ENCODE measurements at places on chromosomes 1 and 21.

GRCh38 chr1:7538033-7538432 lies 233.1 kb upstream of the VAMP3 start:
- no peak for DNase-seq

- no peak for DNase-seq
These were observed 25.9 kb upstream of the MFSD2A start for GRCh38 chr1:39928809-39929587.

GRCh38 chr1:77446841-77447555 lies 165.2 kb downstream of the AK5 start:
- DNase-seq: no peak

GRCh38 chr1:151839457-151840403 lies at the start of gene C2CD4D:
TSS of gene C2CD4D (minus strand) at chr1:151839820. CDS start at chr1:151838989, 831 bp downstream.
- no peak for DNase-seq

DNA sequence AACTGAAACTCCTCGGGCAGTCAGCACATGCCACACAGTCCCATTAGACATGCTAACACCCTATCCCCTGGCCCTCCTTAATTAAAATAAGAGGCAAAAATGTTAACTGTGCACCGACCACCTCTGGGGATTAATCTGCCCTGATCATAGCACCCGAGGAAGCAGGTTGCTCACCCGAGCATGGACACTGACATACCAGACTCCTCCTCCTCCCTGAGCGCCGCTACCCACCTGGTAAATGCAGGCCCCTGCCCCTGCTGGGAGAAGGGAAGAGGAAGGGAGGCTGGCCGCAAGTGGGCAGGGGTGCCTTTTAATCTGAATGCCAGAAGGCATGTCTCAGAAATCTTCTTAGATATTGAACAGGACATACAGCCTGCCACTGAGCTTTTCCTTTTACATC lies 360.9 kb downstream of the RRAGC start:
- no peak for DNase-seq

DNA sequence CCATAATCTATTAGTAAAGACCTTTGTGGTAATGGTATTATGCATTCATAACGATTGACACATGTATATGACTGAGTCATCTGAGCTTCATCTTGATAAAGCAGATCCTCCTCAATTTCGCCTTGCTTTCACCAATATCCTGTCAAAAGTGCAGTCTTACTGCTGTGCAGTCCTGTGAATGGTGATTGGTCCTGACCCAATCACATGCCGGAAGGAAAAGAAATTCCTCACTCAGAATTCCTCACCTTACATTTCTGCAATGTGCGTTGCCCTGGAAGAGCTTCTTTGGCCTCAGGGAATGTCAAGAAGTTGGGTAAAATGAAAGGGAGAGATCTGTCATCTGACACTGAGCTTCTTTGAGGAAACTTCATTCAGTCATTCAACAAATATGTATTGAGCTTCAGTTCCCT lies 121.0 kb upstream of the TSPAN2 start:
- DNase-seq: no peak

- no peak for DNase-seq
These were observed 124.9 kb downstream of the KCNK1 start for GRCh38 chr1:233738850-233739249.

DNA sequence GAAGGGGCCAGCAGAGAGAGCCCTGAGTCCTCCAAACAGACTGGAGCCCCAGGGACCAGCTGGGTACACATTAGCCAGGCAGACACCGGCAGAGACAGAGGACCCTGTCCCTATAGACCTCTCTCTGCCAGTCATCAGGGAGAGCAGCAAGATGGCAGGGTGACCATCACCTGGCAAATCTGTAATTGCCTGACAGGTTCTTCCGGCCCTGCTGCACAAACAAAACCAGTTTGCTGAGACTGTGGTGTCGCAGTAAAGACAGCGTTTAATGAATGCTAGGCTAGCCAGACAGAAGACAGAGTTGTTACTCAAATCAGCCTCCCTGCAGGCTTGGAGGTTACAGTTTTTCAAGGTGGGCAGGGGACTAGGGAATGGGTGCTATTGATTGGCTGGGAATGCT lies 618.9 kb downstream of the NPHP4 start:
- no peak for DNase-seq

- DNase-seq: peak; percentile 44
These were observed at the start of gene CXADR for GRCh38 chr21:17512253-17513213. TSS of gene CXADR (plus strand) at chr21:17513043. CDS start at chr21:17513130, 87 bp downstream.

DNA sequence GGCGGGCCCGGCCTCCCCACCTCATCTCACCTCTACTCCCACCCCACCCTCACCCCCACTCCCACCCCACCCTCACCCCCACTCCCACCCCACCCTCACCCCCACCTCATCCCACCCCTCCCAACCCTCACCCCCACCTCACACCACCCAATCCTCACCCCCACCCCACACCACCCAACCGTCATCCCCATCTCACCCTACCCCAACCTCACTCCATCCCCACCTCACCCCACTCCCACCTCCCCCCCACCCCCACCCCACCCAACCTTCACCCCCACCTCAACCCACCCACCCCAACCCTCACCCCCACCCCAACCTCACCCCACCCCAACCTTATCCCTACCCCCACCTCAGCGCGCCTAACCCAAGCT lies 13.4 kb downstream of the A3GALT2 start:
- DNase-seq: no peak

DNA sequence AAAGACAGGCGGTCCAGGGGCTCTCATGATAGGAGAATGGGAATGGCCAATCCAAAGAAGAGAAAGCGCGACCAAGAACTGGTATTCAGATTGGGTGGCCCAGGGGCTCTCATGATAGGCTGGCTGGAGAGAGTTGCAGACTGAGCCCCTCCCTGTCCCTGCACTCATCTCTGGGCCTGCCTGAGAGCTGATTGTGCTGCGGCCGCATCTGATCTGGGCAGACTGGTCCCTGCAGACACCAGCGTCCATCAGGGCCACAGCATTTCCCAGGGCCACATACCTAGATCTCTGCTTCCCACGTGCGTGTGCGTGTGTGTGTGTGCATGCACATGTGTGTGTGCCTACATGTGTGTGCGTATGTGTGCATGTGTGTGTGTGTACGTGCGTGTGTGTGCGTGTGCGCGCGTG lies 30.4 kb upstream of the MAN1C1 start:
- DNase-seq: no peak

DNA sequence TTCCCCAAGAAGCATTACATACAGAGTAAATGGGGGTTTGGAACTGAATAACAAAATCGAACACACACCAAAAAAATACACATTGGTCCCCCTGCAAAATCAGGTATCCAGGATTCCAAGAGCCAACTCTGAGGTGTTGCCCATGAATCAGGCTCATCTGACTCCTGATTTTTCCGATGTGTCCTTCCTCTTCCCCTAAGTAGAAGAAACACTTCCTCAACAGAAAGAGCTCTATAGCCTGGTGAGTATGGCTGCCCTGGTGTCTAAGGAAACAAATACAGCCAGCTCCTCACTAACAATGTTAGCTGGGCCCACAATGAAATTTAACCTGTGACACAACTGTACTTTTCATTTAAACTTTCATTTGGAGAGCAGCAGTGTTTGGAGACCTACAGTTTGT lies 33.6 kb downstream of the ERI3 start:
- DNase-seq: no peak

GRCh38 chr1:172489847-172490246 lies 43.1 kb upstream of the SUCO start:
- no peak for DNase-seq

DNA sequence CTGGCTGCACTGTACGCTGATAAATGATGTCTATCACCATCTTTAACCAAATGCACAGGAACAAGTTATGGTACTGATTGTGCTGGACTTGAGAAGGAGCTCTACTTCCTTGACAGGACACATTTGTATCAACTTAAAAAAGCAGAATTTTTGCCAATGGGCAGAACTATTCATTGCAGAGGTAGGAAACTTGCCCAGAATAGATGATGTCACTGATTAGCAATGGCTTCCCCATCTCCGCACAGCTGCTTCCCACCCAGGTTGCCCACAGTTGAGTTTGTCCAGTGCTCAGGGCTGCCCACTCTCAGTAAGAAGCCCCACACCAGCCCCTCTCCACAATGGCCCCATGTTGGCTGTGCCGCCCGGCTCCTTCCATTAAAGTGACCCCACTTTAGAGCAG lies 33.4 kb downstream of the CAPN2 start:
- no peak for DNase-seq

GRCh38 chr1:180117764-180118116 lies 36.9 kb upstream of the QSOX1 start:
- peak; percentile 41 for DNase-seq

DNA sequence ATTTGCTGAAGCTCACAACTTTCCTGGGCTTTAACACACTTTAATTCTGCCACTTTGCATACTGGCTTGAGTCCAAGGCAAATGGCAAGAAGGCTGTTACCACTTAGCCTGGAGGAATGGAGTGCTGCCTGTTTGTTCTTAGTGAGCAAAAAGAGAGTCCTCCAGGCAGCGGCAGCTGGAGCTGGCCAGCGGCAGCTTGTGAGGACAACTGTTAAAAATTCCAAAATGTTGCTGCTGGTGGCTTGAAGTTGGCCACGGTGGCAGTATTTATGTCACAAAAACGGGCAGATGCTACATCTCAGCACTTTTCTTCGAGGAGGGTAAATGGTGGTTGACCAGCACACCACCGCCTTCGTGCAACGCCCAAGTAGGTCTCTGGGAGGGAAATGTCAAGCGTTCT lies 27.3 kb downstream of the STPG1 start:
- DNase-seq: no peak

- DNase-seq: no peak
These were observed 61.6 kb upstream of the DEPDC1 start for GRCh38 chr1:68558321-68559026.

DNA sequence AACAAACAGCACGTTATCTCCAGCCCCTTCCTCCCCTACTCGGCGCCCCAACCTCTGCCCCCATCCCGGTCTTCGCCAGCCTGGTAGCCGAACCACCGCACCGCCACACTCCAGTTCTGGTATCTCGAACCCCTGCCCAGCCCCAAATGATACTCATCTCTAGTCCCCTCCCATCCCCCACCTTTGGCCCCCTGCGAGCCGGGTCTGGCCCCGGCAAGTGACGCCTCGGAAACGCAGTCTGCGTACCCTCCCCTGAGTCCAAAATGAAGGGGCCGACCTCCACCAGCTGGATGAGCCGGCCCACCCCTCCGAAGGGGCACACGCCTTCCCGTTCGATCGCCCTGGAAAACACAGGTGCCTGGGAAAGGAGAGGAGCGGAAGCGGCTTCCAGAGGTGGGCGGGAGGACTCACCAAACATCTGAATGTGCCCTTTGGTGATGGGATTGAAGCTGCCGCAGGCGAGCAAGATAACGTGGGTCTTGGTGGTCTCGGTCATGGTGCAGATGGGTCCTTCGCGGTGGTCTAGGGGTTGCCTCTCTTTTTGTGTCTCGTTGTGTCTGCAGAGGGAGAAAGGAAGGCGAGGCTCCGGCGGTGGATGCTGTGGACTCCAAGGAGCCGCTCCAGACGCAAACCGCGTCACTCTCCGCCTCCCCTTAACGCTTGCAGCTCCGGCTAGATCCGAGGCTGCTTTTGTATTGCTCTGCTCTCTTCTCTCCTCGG lies at the start of gene NMNAT2:
Gene NMNAT2, minus strand, starts transcription at position 609 of the 720 bp plus-strand sequence. Its CDS starts 113 bp downstream, at position 496.
- no peak for DNase-seq

GRCh38 chr1:113701429-113701828 lies 57.9 kb downstream of the PHTF1 start:
- DNase-seq: no peak

- DNase-seq: no peak
These were observed 57.6 kb upstream of the JUN start for GRCh38 chr1:58841455-58841854.

GRCh38 chr1:190124068-190124467 lies 353.6 kb downstream of the BRINP3 start:
- no peak for DNase-seq

GRCh38 chr1:207672522-207673130 lies 27.7 kb downstream of the CR1L start:
- DNase-seq: no peak

DNA sequence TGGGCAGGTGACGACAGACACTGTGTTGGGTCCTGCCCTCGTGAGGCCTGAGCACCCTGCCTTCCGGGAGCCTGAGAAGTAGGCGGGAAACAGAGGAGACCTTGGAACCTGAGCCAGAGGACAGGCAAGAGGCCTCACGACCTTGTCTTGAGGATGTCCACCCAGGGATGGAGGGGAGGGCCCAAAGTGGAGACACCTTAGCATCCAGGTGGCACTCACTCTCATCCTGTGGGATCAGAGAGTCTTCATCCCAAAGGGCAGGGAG lies 347.2 kb downstream of the NPHP4 start:
- no peak for DNase-seq

GRCh38 chr1:201506092-201506491 lies 831 bp downstream of the CSRP1 start:
- DNase-seq: no peak

- no peak for DNase-seq
These were observed 49.4 kb upstream of the ROR1 start for GRCh38 chr1:63724375-63724899.

DNA sequence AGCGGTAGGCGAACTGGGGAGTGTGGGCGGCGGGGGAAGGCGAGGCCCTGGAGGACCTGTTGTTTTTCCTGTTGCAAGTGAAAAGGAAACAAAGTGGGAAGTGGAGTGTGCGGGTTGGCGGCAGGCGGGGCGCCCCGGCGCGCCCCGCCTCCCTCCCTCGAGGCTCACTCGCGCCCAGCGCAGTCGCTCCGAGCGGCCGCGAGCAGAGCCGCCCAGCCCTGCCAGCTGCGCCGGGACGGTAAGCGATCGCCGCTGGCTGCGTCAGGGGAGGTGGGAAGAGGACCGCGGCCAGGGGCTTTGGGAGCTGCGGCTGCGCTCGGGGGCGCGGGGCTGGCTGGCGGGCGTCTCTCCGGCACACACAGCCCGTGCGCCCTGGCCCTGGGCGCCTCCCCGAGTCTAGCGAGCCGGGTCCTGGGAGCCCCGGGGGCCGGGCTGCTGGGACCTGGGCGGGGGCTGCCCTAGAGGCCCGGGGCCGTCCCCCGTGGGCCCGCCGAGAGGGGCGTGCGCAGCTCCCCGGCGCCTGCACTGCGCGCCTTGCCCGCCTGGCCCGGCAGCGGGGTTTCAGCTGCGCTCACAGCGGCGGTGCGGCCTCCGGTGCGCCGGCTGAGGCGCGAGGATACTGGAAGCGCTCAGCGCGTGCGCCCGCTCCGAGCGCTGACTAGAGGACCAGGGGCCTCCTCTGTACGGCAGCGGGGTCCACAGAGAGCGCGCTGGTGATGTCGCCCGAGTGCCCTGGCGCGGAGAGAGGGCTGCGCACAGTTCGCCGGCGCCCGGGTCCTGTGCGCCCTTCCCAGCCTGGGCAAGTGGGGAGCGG lies at the start of gene PIK3CD:
Gene PIK3CD, plus strand, starts transcription at position 167 of the 814 bp plus-strand sequence. CDS start 58,725 bp downstream, outside the sequence.
- no peak for DNase-seq

- no peak for DNase-seq
These were observed 32.1 kb downstream of the SH3BGR start for GRCh38 chr21:39483917-39484316.

DNA sequence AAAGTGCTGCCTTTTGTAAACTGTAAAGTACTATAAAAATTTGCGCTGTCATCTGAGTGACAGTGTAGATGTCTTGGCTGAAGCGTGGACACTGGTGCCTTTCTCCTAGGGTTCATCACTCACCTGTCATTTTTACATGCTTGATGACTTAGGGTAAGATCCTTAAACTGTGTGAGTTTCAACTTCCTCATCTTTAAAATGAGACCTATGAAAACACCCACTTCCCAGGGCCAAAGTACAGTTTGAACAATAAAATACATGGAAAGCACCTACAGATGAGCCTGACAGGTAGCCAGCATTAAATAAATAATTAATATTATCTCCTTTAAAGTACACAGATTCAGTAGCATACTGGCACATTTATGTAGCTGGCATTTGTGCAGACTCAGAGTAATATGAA lies 309.9 kb downstream of the CHRM3 start:
- DNase-seq: no peak

GRCh38 chr1:221069178-221069903 lies 190.1 kb downstream of the HLX start:
- DNase-seq: no peak

Data from uterus (tissue), 4 donors.